Omental fat pad (tissue), 4 donors: ENCODE measurements at places on chromosomes 3 and 15.
A peak's percentile ranks its signal among the peaks of the same experiment; 100 is the strongest.

DNA sequence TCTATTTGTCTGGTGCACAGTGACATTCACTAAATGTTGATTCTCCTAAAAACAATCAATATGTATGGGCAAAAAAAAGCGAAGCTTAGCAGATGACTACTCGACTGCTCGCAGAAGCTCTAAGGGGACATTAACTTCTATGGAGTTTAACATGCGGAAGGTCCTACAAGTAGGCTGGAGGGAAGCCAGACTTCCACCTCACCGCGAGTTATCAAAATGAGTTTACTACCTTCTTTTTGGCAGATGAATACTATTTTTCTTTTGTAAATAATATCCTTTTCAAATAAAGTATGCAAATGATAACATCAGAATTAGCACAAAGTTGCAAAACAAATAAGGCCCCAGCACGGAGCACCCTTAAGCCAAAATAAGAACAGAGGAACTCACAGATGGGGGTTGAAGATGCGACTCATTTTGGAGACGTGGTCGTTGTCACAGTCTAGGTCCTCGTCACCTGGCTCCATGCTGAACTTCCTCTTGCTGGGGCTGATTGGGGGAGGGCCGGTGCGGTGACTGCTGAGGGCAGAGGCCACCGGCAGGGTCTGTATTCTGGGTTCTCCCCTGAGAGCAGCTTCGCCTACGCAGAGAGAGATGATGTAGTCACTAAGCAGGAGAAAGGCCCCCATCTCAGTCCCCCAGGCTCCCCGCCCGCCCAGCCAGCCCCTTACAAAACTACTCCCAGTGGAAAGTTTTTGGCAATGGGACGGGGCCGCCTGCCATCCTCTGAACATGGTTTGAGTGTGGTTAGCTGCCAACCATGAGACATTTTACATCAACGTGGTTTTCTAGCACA, 42.1 kb downstream of the VGLL4 start:
- no peak for DNase-seq

- peak; percentile 88 for DNase-seq
Observed at GRCh38 chr3:184811999-184812661, at the start of gene VPS8. Gene VPS8, plus strand, starts transcription at chr3:184812166. Its CDS starts 12,467 bp downstream, at chr3:184824633.

DNA sequence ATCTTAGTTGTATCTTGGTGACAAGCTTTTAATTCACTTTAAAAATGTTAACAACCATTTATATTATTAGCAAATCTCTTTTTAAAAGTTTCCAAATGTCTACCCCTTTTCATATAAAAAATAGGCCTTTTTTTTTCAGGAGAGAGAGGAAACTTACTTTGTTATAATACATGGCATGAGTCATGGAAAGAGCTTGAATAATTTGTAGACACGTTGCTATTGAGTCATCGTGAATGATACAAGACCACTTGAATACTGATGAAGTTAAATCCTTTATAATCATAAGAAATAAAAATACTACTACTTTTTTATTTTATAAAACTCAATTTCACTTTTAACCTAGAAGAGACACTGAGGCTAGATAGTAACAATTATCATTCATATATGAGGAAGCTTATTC, 70.3 kb upstream of the BBX start:
- DNase-seq: no peak

GRCh38 chr3:59506191-59506590, 456.4 kb upstream of the CFAP20DC start:
- no peak for DNase-seq

DNA sequence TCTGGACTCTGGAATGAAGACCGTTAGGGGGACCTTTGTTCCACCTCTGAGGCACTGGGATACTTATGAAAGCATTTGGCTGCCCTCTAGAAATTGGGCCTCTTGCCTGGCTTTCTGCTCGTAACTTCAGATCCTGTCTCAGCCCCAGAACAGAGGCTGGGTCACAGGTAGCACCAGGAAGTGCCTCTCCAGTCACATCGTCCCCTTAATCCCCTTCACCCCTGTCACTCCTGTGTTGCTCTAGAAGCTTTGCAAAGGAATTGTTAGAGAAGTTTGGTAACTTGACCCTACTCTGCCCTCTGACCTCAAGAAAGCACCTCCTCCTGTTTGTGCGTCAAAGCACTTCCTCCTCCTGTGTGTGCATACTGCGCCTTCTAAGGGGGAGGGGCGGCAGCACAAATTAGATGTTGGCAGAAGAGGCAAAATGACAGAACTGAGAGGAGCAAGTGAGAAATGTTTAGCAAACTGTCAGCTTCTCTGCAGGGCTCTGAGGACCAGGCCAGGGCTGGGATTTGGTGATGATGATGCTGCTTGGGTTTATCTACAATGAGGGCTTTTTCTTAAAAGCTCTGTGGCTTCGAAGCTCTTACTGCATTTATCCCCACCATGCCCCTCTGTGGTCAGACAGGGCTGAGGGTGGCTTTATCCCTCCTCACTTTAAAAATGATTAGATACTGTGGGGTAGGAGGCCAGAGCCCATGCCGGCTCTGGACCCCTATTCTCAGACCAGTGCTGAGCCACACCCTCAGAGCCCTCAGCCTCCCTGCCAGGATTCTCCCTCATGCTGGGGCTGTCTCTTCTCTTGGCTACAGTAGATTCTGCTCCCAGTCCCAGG, 76.2 kb downstream of the LARS2 start:
- DNase-seq: no peak
